ENCODE measurements at places on chromosomes 4 and X. TPM values are rescaled to one million over a fixed set of nuclear protein-coding genes. Genes with fewer than 3 reads are reported as not detected.

Gene CFAP47
- total RNA-seq = 0.02 TPM

Gene ASB12
- total RNA-seq = not detected

Gene FATE1
- not detected for total RNA-seq

Gene SRPX2
- total RNA-seq = 3.3 TPM

Gene ABLIM2
- 0.39 TPM for total RNA-seq

Gene SAGE1
- not detected for total RNA-seq

Gene SATL1
- total RNA-seq = not detected

Gene S100P
- total RNA-seq = 61.9 TPM

Gene ADH1A
- total RNA-seq = not detected

Gene APEX2
- total RNA-seq = 33.5 TPM

Gene SLC2A9
- 0.41 TPM for total RNA-seq

Data from A549 treated with DMSO at 1 μM for 4 hours (cell line).